ENCODE measurements at places on chromosomes 3 and 15.

DNA sequence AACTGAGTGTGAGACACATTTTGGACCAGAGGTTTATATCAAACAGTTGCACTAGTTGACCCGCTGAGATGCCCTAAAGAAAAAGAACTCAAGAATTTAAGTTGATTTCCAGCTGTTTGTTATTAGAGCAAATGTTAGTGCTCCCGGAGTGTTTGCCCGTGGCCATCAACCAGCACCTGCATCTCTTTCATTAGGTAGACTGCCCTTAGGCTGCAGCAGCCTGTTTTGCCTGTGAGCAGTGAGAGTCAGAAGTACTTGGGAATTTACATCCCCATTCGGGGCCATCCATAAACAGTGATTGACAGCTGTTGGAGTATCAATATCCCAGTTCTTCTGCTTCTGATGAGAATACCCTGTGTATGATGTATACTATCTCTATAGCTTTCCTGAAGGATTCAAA, 492.6 kb downstream of the RBMS3 start:
- DNase-seq = no peak

GRCh38 chr3:158532099-158532734, 38.8 kb upstream of the MLF1 start:
- DNase-seq = no peak

- no peak for DNase-seq
Observed at GRCh38 chr3:177554895-177555759, 357.8 kb upstream of the TBL1XR1 start.

DNA sequence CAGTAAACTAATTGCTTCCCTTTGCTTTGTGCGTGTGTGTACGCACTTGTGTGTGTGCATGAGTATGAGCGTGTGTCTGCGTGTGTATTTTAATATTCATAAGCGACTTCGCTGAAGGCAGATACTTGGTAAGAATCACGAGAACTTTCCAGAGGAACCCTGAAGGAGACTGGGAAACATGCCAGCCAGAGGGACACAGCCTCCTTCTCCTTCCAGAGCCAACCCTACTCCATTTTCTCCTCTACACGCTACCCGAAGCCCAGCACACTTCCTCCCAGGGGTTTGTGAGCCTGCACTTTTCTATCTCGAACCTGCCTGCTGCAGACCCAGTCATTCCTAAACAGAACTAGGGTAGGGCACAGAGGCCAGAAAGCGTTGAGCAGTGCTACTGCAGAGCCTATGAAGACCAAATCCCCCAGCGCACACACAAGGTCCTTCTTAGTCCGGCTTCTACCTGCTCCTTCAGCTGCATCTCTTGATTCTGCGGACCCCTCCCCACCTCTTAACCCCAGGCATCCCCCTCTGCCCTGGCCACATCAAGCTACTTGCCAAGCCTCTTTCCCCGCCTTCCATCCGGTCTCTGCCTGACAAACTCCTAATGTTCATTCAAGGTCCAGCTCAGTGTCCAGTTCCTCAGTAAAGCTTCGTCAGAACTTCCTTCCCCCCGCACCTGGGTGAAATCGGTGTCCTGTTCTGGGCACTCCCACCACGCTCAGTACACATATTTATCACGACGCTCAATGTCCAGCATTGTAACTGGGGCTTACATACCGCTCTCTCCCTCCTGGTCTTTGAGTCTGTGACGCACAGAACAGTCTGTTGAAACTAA, 191.8 kb downstream of the FAM43A start:
- DNase-seq = no peak

GRCh38 chr3:79310016-79310415, 457.8 kb downstream of the ROBO1 start:
- DNase-seq = no peak

DNA sequence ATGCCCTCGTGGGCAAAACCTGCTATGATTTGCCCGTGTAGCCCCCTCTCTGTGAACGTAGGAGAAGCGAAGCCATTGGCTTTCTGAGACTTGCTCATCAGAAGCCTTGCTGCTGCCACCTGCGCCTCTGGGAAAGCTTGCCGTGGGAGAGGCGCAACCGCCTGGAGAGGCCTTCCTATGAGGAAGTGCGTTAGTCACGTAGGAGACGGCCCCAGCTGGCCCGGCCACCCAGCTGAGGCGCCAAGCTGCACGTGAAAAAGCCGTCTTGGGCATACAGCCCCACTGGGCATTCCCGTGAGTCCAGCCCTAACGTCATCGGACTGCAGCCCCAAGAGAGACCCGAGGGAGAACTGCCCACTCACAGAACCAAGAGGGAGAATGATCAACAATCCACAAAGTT, 49.1 kb upstream of the TJP1 start:
- DNase-seq = no peak

DNA sequence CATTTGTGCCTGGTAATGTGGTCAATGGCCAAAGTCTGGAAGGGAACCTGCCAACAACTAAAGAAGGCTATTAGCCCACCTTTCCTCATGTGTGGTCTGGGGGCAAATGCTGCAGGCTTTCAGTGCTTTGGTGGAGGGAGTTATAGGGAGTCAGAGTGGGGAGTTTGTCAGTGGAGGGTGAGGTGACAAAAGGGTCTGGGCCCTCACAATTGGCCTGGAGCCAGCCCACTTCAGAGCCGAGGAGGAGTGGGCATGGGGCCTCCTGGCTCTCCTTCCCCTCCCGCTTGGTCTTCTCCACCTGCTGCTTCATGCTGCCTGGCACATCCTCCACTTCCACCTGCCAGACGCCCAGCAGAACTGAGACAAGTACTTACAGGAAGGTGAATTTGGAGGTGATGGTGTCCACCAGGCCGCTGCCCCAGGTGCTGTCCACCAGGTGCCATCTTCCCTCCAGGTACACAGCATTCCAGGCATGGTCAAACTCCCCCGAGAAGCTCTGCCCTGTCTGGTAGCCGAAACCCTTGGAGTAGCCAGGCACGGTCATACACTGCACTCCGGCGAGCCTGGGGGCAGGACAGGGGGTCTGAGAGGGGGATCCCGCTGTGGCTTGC, 40.9 kb downstream of the KY start:
- no peak for DNase-seq

GRCh38 chr15:71752128-71752527, 58.2 kb upstream of the NR2E3 start:
- no peak for DNase-seq

- no peak for DNase-seq
Observed at GRCh38 chr15:68599560-68600071, 20.8 kb downstream of the CORO2B start.

DNA sequence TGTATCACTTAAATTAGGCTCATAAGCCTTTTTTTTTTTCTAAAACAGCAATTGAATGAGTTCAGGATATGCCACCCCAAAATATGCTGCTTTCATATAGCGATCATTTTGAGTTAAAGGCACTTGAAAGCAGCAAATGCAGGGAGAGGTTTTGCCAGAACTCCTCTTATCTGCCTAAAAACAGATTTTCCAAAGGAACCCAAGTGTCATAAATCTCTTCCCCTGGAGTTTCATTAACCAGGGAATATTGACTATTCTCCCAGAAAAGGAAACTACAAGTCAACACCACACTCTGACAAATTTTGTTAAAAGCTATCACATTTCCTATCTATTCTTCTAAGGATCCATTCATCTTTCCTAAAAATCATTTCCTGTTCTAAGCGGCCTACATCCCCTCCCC, 11.3 kb downstream of the DNAAF4 start:
- no peak for DNase-seq

GRCh38 chr3:129106866-129107565, 14.6 kb downstream of the RAB43 start:
- DNase-seq = peak; percentile 35

GRCh38 chr3:128188956-128189355, 35.7 kb downstream of the EEFSEC start:
- DNase-seq = no peak

GRCh38 chr3:196894557-196895295, 27.0 kb downstream of the SENP5 start:
- DNase-seq = no peak

DNA sequence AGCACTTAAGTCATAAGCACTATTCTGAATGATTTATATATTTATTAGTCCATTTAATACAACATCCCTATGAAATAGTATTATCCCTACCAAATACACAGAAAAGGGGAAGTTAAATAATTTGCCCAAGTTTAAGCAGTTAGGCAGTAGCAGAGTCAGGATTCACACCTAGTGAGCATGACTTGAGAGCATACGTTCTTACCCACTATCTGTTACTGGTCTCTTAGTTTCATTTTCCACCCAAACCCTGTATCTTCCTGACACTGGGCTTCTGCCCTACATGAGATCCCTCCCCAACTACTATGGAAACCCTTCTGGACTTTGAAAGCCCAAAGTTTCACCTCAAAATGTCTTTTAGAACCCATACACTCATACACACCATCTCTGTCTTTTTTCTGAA, 4.4 kb upstream of the ATOSA start:
- no peak for DNase-seq

DNA sequence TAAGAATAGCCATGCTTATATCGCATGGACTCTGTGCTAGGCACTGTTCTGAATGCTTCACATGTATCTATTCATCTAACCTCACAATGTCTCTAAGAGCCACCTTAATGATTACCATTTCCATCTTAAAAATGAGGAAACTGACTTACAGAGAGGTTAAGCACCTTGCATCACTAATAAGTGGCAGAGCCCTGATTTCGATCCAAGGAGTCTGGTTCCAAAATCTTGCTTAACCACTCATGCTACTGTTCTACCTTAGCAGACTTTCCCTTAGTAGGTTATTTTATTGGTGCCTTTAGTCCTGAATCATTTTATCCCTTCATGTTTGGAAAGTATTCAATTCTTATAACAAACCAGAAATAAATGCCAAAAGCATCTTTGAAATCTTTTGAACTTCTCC, 89.2 kb upstream of the DCBLD2 start:
- DNase-seq = no peak

DNA sequence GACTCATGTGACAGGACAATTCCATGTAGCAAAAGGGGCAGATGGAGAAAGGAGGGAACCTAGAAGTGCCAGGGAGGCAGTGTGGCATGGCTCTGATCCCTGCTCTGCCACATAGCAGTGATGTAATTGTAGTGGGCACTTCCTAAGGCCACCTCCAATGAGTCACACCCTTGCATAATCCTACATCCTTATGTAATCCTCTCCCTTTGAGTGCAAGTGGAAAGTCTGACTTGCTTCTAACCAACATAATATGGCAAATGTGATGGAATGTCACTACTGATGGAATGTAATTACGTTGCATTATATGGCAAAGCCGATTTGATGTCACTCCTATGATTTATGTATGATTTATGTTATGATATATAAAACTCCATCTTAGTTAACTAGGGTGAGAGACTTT, 72.9 kb upstream of the ATP2C1 start:
- no peak for DNase-seq

DNA sequence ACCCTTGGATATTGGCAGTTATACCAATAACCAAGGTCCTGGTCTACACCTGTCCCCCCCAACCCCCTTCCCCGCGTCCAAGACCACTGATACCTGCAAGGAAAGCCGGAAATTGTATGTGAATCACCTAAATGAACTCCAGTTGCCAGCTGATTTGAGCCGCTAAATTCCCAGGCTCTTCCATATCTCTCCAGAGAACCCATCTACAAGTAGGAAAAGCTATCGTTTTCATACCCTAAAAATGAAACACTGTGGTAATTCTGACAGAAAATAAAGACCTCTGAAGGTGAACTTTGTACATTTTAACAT, 114.2 kb upstream of the ICE2 start:
- peak; percentile 73 for DNase-seq

GRCh38 chr3:30040126-30040525, 566.3 kb upstream of the TGFBR2 start:
- DNase-seq = no peak

- DNase-seq = no peak
Observed at GRCh38 chr15:27223179-27223578, 252.2 kb downstream of the GABRG3 start.

DNA sequence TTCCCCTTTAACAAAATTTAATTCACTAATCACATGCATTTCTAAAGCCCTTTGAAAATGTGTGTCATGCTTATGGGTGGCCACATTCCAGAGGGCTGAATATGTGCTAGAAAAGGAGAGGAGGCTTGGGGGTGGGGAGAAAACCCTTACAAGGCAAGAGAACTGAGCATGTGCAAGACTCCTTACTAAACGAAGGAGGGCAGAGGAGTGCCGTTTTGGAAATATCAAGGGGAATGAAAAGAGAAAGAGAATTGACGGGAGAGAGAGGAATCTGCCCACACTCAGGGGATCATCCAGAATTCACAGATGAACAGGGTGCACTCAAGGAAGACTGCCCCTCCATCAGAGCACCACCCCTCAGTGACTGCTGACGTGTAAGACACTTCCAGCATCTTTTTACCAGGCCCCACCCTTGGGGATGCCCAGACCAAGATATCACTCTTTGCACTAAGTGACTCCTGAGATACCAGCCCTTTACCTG, 37.9 kb upstream of the TSC22D2 start:
- no peak for DNase-seq

DNA sequence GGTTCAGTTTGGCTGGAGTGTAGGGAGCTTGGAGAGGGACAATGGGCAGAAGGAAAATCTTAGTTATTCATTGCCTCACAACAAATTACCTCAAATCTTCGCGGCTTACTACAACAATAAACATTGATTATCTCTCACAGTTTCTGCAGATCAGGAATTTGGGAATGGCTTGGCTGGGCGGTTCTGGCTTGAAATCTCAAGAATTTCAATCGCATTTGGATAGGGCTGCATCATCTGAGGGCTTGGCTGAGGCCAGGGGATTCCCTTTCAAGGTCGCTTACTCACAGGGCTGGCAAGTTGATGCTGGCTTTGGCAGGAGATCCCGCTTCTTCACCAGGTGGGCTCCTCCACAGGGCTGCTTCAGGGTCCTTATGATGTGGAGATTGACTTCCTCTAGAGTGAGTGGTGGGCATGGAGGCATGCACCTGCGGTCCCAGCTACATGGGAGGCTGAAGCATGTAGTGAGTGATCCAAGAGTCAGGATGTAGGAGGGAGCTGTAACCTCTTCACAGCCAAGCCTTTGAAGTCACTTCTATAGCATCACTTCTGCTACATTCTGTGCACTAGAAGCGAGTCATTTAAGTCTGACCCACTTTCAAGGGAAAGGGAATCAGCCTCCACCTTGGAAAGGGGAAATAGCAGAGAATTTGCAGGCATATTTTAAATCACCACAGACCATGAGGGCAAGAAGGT, 63.1 kb downstream of the CDC25A start:
- peak; percentile 22 for DNase-seq
